Astrocyte of the cerebellum (primary cell): ENCODE measurements at places on chromosomes 1 and 21.
A peak's percentile ranks its signal among the peaks of the same experiment; 100 is the strongest.

DNA sequence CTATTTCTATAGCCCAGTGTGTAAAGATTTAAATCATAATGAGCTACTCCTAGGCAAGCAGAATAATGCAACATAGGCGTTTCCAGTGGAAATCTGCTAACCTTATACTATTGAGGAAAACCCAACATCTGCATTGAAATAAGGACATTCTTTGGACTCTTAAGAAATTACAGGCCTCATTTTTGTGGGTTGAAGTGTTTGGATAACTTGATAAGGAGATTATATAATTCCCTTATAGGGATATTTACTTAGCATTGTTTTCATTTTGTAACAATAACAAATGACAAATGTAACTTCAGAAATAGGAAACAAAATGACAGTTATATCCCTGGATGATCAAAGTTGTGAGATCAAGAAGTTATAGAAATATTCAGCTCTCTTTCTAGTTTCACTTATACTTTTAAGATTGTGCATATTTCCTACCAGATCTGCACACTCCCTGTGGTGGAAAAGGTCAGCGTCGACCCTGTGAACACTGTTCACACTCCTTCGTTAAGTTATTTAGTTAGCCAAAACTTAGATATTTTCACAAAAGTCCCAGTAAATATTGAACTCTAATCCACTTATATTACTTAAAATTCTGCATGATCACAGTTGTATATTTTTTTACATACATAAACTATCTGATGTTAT is 284.4 kb upstream of the C1orf105 start:
- DNase-seq: peak; percentile 40

DNA sequence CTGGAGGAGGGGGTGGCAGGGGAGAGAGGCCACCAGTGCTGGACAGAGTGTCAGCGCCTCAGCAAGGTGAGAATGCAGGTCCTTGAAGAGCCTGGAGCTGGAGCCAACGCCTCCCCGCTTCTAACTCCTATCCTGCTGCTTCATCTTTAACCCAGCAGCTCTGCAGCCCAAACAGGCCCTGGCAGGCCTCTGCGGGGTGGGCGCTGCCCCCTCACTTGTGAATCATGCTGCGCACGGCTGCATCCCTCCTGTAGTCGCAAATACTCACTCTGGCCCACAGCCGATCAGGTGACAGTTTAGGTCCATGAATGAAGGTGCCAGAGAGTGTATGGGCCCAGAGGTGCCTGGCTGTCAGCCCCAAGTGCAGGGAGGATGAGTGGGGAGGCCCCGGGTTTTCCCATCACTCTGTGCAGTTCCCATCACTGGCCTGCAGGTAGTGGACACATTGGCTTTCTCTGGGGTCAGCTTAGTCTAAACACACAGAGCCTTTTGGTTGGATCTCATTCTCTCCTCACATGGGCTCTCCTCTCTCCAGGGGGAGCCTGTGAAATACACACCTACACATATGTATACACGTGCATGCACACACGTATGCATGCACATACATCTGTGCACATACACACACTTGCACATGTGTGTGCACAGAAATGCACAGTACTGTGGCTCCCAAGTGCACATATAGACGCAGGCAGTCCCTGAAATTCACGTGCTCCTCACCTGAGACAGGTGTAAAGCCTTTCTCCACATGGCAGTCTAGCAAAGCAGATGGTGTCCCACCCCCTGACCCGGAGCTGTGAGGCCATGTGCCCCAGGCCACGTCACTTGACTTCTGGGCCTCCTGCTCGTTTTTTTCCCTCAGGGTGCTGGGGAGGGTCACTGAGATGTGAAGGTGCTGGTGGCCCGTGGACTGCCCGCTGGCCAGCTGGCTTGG is 52.0 kb downstream of the TRIM11 start:
- no peak for DNase-seq

GRCh38 chr1:162700131-162700530 is 67.9 kb downstream of the DDR2 start:
- no peak for DNase-seq

DNA sequence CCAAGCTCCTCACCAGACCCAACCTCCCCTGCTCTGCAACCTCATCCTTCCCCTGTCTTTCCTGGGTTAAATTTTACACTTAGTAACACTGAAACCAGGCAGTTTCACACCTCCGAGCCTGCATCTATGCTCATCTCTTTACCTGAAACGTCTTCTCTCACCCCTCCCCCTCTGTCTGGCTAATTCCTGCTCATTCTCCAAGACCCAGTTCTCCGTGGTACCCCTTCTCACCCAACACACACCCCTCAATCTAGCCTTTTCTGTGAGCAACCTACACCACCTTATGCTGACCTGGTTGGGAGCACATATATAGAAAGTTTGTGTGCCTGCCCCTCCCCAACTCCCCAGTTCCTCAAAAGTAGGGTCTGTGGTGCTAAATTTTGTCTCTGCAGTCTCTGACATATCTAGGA is 3.7 kb upstream of the KIAA1614 start:
- DNase-seq: no peak

DNA sequence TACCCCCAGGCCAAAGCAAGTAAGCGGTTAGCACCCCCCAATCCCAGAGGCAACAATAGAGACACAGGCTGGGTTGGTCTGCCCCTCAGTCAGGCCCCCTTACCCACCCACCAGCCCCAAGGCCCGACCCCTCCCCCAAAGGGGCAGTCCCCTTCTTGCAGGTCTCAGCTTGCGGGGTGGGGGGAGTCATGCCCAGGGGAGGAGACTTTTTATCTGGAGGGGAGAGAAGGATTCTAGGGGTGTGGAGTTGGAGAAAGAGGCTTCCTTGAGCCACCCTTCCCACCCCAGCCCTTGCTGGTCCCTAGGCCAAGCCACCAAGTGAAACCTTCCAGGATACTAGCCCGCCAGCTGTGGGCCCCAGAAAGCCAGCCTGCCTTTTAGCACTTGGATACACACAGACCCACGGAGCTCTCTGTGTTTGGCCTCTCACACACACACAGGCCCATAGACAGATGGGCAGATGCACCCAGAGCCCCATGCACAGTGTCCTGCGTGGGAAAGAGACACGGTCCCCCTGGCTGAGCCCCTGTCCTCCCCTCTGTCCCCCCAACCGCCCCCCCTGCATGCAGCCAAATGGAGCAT is 7.1 kb downstream of the TMEM54 start:
- no peak for DNase-seq

DNA sequence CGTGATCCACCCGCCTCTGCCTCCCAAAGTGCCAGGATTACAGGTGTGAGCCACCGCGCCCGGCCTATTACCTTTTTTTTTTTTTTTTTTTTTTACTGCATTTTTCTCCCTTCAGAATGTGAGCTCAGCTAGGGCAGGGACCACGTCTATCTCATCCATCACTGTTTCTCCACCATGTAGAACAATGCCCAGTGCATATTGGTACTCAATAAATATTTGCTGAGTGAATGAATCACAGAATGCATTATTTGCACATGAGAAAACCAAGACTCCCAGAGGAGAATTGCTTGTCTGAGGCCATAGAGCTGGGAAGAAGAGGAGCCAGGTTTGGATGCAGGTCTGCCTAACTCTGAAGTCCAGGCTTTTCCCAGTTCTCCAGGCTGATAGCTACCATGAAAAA is 8.2 kb upstream of the SLC9A1 start:
- no peak for DNase-seq

DNA sequence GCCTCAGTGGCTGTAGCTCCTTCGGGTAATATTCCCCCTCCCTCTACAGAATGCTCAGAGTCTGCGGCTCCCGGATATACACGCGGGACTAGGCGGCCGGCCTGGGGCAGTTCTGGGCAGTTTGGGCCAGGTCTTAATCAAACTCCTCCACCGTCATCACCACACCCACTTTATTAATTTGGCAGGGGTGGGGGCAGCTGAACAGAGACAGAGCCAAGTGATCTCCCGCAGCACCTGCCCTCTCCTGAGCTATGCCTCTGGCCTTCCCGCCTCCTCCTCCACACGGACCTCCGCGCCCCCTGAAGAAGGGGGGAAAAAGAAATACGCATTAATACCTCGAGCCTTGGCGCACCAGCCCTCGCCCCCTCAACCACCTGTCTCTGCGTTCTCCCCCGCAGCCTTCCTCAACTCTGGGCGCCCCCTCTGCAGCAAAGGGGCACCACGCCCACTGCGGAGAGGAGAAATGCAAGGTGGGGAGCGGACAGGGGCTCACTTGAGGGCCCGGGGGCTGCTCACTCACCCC is 42.6 kb downstream of the CD34 start:
- no peak for DNase-seq

DNA sequence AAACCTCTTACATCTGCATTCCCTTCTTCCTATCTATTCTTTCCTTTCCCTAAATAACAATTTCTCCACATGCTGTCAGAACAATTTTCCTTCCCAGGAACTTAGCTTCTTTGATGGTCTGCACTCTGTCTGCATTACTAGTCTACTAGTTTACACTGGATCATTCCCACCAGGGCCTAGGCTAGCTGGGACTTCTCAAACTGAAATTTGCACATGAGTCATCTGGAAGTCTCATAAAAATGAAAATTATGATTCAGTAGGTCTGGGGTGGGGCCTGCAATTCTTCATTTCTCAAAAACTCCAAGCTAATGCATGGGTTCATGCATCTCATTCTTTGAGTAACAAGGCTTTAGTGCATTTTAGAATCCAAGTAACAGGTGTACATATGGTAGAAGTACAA is 74.2 kb downstream of the GABPA start:
- DNase-seq: no peak

DNA sequence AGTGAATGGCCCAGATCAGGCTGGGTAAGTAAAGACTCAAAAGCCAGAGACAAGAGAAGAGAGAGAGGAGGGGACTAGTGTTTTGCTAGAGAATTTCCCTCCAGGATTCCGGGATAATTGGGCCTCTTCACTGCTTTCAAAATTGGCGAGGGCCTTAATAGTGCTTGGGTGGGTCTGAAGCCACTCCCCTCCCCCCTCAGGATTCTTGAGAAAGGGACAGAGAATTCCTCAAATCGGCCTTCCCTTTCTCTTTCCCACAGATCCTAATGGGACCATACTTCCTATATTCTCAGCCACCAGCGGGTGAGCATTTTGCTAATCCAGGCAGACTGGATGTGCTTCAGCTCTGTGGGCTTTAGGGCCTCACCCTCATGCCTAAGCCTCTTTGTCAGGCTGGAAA is 11.9 kb downstream of the SFN start:
- no peak for DNase-seq

- DNase-seq: no peak
These were observed 129.1 kb upstream of the SOD1 start for GRCh38 chr21:31530364-31530763.

DNA sequence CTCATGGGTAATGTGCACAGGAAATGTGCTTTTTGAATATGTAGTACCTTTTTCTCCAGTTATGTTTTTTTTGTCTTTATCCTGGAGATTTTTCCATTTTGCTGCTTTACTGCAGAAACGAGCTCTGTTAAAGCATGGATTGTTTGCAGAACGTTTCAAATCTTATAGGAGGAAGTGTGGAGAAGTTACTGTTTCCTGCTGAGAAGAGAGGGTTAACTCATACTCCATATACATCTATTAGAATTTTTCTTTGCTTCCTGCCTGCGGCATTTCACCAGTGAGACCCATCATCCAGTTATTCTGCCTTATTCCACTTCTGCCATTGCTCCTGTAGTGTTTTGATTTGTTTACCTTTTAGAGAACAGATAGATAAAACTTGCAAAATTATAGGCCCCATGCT is 2.0 kb downstream of the RPRD2 start:
- DNase-seq: no peak

- DNase-seq: no peak
These were observed 6.6 kb upstream of the PNRC2 start for GRCh38 chr1:23953020-23953419.

DNA sequence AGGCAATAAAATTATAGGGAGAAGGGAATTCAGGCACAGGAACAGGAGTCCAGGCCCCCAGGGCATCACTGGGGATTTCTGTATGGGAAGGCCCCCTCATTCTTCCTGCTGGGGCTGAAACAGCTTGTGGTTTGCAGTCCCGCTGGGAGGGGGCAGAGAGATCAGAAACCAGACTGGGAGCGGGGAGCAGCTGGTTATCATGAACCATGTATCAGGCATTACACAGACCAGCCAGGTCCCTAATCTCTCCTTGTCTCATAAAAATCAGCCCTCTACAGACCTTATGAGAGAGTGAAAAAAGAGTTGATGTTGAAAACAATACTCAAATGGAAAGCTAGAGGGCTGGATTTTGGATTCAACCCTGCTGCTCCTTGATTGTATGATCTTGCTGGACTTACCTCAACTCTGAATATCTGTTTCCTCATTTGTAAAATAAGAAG is 93.4 kb upstream of the F3 start:
- no peak for DNase-seq

- no peak for DNase-seq
These were observed 90.5 kb downstream of the ACTL8 start for GRCh38 chr1:17845583-17845982.

GRCh38 chr1:199778324-199778955 is 249.1 kb upstream of the NR5A2 start:
- DNase-seq: no peak

- no peak for DNase-seq
These were observed 139.4 kb downstream of the LRRC7 start for GRCh38 chr1:69707103-69707502.

DNA sequence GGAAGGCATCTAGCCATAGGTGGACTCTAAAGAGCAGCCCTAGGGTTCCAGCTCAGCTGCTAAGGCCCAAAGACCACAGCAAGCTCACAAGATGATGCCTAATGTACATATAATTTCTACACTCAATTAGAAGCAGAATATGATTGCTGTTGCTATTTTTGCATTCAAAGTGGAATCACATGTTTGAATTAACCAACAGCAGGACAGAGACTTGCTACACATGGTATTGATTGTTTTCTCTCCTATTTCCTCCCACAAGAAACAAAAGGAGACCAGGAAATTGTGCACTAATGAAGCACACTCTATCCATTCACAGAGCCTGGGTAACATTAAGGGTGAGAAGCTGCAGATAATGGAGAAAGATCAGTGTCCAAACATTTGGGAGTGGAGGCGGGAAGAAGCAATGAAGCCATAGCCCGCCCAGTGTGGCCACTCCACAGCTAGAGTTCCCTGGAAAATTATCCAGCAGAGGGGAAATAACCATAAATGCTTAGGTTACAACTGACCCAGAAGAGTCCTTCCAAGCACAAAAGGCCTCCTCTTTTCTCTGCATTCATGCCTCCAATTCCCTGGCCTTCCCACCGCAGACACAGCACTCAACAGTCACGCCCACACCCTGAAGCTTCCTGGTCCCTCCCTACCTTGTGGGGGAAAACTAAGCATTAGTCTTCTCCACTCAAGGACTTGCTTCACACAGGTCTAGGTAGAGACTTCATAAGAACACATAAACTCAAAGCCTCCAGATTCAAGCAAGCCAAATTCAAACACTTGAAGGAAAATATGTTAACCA is 7.5 kb downstream of the CNN3 start:
- DNase-seq: no peak

GRCh38 chr1:3491291-3492246 is 37.1 kb downstream of the ARHGEF16 start:
- DNase-seq: no peak

DNA sequence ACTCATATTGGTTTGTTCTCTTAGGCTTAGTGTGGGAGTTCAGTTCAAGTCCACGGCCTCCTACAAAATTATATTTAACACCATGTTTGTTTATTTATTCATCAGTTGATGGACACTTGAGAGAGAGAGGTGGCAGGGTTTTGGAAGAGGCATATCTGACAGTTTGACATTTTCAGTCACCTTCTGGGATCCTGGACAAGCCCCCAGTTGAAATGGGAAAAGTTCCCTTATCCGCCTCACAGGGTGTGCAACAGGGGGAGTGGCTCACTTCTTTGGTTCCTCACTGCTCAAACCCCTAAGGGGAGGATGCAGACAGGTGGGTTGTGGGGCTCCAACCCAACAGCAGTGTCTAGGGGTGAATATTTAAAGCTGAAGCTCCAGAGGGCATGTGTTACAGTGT is 52.3 kb upstream of the TNFSF18 start:
- no peak for DNase-seq
